ENCODE measurements at places on chromosomes 6 and 20. TPM values are rescaled to one million over a fixed set of nuclear protein-coding genes. Genes with fewer than 3 reads are reported as not detected.
A peak's percentile ranks its signal among the peaks of the same experiment; 100 is the strongest.

Gene DTNBP1
- 27.9 TPM for total RNA-seq

- DNase-seq, result no peak
Observed at GRCh38 chr6:12818324-12818723, 101.8 kb downstream of the PHACTR1 start.

- no peak for DNase-seq
Observed at GRCh38 chr6:125041740-125042459, 79.7 kb downstream of the RNF217 start.

Gene MAPK13
- 66.0 TPM for total RNA-seq

GRCh38 chr20:25050501-25051350 is 7.2 kb downstream of the ACSS1 start:
- DNase-seq, result peak; percentile 42

Gene HDDC2
- 45.7 TPM for total RNA-seq

Data from Peyer's patch (tissue), 4 donors.